ENCODE measurements at places on chromosomes 1 and 21.

DNA sequence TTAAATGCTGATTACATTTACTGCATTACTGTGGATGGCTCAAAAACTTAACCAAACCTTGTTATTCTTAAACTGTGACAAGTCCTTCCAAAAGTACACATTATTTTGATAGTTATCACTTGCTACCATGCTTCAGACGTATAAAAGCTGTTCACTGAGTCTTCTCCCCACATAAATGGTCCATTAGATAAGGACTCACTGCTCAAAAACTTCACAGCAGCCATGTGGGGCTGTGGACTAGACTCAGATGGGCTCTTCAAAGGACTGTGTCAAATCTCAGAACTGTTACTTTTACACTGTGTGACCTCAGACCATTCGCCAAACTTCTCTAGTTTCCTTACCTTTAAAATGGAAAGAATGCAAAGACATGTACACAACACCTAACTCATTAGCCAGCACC lies 11.6 kb downstream of the SCAF4 start:
- no peak for DNase-seq

- DNase-seq: no peak
These were observed 2.1 kb downstream of the BRINP2 start for GRCh38 chr1:177172866-177173265.

DNA sequence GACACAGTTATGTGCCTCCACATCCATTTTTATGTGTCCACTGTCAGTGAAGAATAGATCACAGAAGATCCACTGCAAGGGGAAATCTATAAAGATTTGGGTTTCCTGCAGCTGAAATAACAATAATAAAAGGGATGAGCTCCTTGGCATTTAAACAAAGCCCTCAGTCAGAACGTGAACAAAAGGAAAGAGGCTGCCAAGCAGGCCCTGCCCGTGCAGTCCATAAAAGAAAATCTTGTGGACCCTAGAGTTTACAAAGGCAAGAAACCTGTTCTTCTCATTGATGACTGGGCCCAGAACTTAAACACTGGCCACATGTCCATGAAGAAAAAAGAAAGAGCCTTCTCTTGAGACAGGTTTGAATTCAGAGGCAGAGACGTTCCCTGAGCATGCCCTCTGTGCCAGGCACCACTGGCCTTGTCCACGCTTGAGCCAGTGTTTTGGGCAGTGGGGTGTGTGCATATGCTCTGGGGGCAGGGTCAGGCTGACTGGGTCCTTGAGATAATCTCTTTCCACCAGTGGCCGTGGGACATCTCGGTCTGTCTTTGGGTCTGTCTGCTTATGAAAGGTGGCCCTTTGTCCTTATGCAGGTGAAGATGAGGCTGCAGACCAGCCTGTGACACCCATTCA lies 142.7 kb downstream of the HIVEP3 start:
- no peak for DNase-seq

DNA sequence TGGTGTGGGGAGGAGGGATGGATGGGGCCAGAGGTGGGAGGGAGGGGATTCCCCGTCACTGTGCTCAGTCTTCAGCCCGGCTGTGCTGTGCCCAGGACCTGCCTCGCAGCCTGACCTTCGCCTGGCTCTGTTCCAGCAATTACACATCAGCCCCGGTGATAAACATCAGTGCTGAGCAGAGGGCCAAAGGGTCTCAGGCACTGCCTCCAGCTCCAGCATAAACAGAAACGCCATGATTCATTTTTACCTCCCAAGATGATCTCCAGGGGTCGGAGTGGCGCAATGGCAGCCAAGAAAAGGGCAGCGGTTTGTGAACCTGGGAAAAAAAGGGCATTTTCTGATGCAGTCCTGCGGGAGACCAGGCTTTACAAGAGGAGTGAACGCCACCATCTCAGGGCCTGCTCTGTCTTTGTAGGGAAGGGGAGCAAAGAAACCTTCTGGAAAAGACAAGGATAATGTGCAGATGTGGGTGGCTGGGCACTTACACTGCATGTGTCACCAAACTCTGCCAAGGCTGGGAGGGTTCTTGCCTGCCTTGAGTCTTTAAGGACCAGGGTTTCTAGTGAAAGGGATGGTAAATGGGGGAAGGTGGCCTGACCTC lies 28.1 kb downstream of the SHISA4 start:
- DNase-seq: peak; percentile 76

DNA sequence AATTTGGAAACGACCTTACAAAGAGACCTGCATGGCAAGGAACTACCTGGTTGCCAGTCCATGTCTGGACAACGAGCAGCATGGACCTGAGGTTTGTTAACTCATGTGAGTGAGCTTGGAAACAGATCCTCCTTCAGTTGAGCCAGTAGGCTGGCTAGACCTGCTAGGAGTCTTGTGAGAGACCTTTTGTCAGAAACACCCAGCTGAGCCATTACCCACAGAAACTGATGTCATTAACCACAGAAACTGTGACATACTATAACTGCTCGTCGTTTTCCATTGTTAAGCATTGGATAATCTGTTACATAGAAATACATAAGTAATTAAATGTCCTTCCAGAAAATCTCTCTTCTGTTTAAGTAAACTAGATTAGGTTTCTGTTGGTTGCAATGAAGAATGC lies 211.1 kb upstream of the C21orf91 start:
- no peak for DNase-seq

DNA sequence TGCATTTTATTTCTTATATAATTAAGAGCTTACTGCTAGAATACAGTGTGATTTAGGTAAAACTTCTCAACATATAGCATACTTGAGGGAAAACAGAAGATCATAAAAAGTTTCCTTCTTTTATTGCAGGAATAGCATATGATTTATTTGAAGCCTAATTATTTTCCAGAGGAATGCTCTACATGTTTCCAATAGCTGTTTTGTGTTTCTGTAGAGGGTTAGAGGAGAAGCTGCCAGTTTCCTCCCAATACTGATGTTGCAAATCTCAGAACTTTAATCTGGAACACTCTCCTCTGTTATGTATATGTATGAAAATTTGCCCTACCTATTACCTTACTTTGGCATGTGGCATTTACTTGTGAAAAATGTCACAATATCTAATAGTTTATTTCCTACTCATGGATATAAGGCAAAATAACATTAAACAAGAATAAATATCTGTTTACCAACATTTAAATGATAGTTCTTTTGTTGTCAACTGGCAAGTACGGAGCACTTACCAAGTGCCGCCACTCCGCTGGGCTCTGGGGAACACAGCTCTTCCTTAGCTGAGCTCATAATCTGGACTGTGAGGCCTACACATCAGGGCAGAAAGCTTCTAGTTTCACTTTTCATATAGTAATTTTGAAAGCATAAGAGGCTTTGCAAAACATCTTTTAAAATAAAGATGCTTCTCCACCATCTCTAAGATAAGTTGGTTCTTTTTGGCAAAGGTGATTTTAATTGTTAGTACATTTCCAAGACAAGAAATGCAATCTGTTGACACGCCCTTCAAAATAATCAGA lies 239.8 kb upstream of the C1orf105 start:
- DNase-seq: no peak

DNA sequence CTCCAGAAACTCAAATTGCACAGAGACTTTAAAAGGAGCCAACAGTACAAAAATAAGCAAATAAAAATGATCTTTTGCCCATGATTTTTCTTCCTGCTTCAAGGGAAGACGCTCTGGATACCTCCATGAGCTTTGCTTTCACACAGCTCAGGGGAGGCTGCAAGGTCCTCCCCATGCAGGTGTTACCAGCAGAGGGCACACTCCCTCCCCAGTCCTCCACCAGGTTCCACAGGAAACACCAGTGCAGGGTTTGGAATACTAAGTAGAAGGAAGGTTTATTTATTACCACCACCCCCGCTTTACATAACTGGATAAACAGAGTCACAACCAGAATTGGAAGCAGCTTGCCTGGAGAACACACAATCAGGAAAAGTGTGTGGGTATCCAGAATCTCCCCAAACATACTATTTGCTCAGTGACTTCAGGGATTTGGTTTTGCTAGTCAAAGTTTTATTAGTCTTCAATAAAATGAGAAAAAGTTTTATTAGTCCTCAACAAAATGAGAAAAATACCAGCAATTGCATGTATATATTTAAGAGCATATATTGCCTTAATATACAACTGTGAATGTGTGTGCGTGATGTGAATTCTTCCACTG lies 37.3 kb downstream of the HSD3B1 start:
- no peak for DNase-seq

- no peak for DNase-seq
These were observed 26.2 kb downstream of the ATP8B2 start for GRCh38 chr1:154351363-154352068.

DNA sequence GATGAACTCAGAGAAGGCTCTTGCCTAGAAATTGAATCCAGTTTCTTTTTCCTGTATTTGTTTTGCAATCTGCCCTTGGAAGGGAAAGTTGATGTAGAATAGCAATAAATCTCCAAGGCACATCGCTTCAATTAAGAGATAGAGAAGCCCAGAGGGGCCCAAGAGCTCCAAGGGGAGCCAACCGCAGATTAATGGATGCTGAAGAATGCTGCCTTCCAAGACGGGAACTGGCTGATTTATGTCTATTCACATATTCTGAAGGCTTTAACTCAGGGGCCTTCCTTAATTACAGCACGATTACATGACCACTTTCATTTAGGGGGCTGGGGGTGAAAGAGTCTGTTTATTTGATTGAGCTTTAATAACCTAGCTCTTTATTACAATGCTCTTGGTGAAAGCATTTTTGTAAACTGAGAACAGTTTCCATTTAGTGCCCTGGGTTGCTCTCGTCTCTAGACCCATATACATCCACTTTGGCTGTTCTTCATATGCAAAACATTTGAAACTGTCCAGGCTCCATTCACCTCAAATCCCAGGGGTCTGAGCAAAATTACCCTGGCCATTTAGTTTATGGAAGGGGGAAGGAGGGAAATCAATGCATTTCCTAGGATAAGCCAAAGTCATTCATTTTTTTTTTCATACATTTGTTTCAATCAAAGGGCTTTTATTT lies 87.4 kb upstream of the CLDN14 start:
- no peak for DNase-seq

DNA sequence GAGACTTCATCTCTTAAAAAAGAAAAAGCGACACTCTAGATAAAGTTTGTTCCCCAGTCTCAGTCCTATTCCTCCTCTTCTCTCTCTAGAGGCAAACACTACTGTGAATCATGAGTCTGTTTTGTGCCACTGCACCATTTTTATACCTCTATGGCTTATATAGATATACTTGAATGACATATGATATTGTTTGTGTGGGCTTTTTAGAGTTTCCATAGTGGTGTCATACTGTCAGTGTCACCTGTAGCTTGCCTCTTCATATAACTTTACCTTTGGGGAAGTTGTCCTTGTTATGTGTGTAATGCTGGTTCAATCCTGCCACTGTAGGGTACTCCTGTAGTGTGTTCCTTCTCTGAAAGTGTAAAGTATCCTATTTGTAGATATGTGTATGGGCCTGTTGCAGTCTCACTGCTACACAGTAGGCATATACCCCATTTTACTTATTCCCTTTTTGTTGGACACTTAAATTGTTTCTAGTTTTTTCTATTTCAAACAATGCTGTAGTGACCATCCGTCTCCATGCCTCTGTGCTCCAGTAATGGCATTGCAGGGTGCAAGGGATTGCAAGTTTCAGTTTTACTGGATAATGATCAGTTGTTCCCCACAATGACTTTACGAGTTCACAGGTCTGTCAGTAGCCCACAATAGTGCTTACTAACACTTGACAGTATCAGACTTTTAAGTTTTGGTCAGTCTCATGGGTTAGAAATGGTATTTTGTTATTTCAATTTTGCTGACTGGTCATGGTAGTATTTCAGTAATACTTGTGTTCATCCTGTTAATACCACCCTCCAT lies 2.7 kb downstream of the PRMT2 start:
- no peak for DNase-seq

DNA sequence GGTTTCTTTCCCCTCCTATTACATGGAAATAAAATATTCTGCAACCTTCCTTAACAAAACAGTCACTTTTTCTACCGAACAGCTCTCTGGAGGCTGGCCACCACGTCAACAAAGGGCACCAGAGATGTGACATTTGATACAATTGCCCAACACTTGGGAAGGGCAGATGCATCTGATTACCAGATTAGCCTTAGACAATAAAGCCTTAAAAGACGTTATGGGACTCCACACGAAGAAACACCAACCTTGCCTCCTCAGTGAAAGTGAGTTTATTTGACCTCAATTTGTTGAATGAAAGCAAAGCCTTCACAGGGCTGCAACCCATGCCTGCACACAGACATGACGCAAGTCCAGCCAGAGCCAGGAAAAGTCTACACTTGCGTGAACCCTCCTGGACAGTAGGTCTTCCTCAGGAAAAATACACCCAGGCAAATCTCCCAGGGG lies 136.1 kb downstream of the TGFBR3 start:
- no peak for DNase-seq

GRCh38 chr1:81335876-81336275 lies 464.9 kb upstream of the ADGRL2 start:
- no peak for DNase-seq

All from renal pelvis (tissue), 12 donors.